GM10248 (cell line): ENCODE measurements at places on chromosomes 6 and 20.
A peak's percentile ranks its signal among the peaks of the same experiment; 100 is the strongest.

DNA sequence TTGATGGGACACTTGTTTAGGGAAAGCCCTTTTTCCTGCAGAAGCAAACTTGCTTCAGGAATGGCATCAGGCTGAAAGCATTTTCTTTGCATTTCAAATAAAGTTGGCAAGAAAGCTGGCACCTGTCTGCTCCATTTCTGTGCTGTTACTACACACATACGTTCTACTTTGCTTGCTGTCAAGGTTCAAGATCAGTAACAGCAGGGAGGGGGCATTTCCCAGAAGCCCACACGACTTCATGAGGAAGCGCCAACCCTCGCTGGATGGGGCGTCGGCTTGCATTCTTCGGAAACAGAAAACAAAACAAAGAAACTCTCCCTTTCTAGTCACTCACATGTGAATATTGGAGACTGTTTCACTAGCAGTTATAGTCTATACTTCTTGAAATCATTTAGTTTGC, 46.4 kb downstream of the AKAP12 start:
- DNase-seq = no peak

DNA sequence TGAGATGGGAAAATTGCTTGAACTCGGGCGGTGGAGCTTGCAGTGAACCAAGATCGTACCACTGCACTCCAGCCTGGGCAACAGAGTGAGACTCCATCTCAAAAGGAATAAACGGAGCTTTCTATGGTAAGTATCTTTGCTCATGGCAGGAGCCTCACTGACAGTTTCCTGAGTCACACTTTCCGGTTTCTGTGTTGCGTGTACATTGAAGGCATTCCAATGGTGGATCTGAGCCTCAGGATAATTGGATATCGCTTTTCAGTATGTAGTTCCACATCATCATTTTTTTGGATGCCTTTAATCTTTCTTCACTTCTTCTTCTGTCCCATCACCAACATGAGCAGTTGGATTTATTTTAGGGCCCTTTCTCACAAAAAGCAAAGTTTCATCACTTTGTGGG, 28.6 kb upstream of the GTSF1L start:
- DNase-seq = no peak

GRCh38 chr20:50358971-50359370, 151.2 kb upstream of the PTPN1 start:
- no peak for DNase-seq

DNA sequence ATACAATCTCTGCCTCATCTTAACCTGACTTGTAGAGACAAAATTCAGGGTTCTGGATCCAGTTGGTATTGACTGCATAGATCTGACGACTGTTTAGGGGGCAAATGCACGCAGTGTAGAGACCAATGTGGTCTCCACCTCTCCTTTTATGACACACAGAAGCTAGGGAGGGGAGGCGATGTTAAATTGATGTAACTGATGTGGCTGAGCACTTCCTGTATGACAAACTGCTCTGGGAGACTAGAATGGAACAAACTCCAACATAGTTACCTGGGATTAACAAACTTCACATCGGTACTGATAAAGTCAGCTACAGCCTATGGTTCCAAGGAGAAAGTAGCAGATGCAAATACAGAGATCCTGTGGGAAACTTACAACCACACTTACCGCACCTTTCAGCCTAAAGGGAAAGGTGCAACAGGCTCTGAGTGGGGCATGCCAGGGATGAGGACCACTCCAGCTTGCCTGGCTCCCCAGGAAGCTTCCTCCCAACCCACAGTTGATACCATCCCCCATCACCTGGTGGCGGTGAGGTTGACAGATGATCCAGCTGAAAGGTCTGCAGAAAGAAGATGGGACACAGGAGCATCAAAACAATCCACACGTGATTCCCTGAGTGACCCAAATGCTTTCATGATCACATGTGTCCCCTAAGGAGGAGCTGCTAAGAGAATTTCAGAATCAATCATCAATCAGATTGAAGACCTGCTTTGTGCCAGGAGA, 60.6 kb upstream of the MRPS10 start:
- DNase-seq = no peak

- no peak for DNase-seq
Measured at GRCh38 chr20:38893056-38893564, 33.1 kb upstream of the FAM83D start.

- DNase-seq = no peak
Measured at GRCh38 chr6:12228447-12229146, 61.6 kb upstream of the EDN1 start.

DNA sequence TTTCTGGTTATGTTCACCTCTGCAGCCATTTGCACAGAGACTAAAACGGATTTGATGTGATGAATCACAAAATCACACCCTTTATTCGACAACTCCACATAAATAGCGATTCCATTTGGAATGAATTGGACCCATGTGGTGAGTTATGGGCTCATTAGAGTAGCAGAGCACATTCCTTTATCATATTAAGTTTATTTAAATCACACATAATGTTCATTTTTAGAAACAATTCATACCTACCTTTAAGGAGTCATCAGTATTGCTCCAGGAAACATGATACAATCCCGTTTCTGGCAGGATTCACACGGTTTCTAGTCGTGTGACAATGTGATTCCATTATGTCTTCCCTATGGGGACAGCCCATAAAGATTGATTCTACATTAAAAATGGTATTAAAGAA, 303.5 kb downstream of the CDH4 start:
- DNase-seq = no peak

- no peak for DNase-seq
Measured at GRCh38 chr6:107132330-107132954, 17.1 kb upstream of the BEND3 start.

GRCh38 chr20:63708301-63709148, 686 bp downstream of the ZGPAT start:
- peak; percentile 30 for DNase-seq

- no peak for DNase-seq
Measured at GRCh38 chr6:113736978-113737377, 120.2 kb upstream of the MARCKS start.

DNA sequence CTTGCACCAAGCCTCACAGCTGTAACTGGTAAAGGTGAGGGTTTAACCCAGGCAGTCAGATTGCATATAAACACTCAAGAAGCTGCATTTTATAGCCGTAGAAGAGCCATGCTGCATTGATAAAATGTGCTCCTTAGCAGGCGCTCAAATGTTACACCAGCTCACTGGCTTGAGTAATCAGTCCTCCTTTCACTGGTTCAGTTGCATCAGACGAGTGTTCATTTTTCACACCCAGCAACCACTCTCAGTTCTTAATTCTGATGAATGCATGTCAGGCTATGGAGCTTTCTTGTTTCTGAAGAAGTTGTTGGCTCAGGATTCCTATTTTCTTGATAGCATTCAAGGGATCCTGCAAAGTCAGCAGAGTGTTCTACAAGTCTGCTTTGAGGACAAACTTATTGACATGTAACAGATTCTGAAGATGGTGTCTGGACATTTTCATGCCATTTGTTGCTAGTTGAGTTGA, 198.3 kb downstream of the PLCB1 start:
- DNase-seq = no peak

DNA sequence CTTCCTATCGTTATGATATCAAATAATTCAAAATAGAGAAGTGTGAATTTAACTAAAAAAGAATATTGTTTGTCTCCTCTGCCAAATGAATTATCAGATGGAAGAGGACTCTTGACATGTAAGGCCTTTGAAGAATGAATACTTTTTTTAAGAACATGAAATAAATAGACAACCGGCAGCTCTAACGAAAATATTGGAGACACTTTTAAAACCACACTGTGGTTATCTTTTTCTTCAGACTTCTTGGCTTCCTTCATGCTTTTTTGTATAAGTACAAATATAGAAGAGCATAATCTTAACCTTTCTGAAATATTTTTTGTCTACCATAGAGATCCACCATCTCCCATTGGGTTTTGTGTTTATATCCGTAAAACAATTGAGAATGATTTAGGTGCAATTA, 115.2 kb upstream of the SCGN start:
- DNase-seq = no peak

GRCh38 chr6:25193460-25194171, 85.6 kb upstream of the CARMIL1 start:
- no peak for DNase-seq

GRCh38 chr6:44833248-44833647, 445.7 kb downstream of the CDC5L start:
- DNase-seq = no peak

DNA sequence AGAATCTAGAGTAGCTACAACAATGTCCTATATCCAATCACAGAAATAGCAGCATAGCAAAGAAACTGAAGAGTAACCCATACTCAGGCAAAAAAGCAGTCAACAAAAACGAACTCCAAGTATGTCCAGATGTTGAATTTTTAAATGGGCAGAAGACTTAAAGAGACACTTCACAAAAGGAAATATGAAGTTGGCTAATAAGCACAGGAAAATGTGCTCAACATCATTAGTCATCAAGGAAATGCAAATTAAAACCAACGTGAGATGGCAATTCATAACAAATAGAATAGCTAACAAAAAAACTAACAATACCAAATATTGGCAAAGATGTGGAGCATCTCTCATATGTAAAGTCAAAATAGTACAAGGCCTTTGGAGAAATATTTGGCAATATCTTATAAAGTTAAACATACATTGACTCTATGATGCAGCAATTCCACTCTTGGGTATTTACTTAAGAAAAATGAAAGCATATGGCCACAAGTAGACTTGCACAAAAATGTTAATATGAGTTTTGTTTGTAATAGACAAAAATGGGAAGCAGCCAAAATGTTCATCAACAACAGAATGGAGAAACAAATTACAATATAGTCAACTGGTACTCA, 37.7 kb downstream of the FRK start:
- no peak for DNase-seq

DNA sequence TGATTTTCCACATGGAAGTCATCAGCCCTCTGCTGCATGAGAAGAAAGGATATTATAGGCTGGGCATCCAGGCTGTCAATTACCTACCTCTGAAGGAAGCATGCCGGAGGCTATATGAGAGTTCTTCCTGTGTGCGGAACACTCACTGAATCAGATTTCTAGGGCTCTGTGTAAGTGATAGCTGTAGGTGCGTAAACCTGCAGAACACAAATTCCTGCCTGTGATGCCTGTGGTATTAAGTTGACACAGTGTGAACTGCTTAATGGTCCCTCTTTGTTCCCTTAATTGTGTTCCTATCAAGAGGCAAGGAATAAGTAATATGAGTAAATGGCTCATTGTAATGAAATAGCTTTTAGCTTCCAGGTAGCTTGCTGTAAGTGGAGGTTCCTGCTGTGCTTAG, 103.3 kb downstream of the ANKS1A start:
- no peak for DNase-seq

GRCh38 chr20:4102381-4102780, 87.0 kb upstream of the RNF24 start:
- no peak for DNase-seq

DNA sequence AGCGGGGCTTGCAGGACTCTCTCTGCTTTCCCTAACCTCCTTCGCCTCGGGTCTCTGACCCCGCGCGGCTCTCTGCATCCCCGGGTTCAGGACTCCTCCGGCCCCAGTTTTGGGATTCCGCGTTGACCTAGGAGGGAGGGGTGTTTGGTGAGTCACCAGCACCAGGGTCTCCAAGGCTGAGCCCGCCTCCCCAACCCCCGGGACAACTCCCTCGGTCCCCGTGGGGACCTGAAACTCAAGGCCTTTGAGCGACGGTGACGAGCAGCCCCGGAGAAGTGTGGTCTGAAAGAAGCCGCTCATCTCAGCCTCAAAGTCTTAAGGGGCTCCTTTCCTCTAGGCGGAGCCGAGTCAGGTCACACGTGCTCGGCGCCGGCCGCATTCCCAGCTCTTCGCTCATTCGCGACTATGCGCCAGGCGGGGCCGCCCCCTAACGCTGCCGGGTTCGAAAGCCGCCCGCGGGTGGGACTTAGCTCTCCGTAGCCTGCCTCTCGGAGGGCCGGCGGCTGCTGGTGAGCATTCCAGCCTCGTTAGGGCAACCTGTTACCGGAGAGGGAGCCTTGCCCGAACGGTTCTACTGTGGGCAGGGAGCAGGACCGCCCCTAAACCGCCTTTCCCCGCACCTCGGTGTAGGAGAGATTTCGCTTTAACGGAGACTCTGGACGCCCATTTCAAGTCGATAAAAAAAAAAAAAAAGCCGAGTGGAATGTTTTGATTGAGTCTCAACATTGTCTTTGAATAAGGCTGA, 3.0 kb upstream of the PRDM13 start:
- DNase-seq = no peak

- DNase-seq = no peak
Measured at GRCh38 chr6:52191824-52192223, 5.6 kb downstream of the IL17A start.

DNA sequence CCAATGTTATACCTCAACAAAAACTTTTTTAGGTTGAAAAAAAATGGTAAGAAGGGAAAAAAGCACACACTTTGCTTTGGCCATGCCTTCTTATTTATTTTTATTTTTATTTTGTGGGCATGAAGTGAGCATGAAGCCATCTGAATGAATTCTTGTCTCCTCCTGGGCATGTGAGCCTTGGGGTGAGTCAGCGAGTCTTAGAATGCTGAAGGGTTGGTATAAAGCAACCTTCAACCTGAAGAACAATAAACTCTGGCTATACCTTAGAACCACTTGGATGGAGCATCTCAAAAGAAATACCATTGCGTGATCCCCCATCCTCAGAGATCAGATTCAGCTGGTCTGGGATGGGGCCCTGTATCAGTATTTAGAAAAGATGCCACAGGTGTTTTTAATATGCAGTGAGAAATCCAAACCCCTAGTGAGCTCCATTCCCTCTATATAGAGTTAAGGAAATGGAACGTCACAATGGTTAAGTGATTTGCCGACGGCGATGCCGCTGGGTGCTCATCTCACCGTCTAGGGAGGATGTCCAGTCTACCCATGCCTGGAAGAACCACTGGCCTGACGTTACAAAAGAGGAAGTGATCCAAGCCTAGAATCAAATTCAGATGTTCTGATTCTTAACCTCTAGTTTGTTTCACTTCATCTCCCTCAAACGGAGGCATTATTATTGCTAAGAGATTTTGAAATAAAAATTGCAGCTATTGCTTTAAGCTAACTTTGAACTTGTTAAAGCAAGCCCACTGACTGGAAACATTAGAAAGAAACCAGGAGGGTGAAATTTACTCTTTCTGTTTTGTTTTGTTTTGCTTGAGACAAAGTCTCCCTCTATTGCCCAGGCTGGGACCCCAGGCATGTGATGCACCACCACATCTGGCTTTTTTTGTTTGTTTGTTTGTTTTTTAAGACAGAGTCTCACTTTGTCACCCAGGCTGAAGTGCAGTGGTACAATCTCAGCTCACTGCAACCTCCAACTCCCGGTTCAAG, 67.1 kb downstream of the EDN1 start:
- peak; percentile 62 for DNase-seq

GRCh38 chr6:110999634-111000270, 17.9 kb downstream of the RPF2 start:
- no peak for DNase-seq

- DNase-seq = peak; percentile 91
Measured at GRCh38 chr20:59007665-59008511, 834 bp upstream of the CTSZ start.

DNA sequence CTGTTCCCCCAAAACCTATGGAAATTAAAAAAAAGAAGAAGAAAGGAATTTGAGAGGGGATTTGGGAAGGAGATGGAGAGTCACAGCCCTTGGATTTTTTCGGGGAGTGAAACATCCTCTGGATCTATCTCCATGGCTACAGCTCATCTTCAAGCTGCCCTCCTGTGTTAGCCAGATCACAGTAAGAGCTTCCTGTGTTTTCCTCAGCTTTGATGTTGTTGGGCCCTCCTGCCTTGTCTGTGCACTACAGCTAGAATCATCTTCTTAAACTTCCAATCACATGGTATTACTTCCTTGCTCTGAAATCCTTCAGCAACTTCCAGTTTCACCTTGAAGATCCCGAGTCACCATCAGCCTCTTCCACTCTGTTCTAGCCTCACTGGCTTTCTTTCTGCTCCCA, 207.8 kb upstream of the ZFP64 start:
- no peak for DNase-seq
